ENCODE measurements at places on chromosomes 2 and 18.

DNA sequence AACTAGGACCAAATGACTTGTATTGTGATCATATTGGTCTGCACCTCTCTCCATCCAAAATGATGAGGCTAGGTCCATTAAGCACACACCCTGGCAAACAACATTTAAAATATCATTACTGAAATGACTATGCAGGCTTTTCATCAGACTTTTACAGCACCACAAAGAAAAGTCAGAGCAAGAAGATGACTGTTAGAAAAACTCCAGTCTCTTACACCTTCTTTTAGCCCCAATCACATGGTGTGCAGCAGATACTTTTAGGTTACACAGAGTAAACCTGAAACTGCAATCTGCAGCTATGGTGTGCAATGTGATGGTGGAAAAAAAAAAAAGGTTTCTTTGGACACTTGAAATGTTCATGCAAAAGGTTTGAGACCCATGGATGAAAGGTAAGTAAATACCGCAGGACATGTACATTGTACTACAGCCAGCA is 5.4 kb upstream of the POLI start:
- DNase-seq: no peak

GRCh38 chr2:170425281-170425751 is 247.4 kb downstream of the MYO3B start:
- DNase-seq: no peak

GRCh38 chr2:72116081-72116533 is 31.6 kb downstream of the CYP26B1 start:
- peak; percentile 73 for DNase-seq

DNA sequence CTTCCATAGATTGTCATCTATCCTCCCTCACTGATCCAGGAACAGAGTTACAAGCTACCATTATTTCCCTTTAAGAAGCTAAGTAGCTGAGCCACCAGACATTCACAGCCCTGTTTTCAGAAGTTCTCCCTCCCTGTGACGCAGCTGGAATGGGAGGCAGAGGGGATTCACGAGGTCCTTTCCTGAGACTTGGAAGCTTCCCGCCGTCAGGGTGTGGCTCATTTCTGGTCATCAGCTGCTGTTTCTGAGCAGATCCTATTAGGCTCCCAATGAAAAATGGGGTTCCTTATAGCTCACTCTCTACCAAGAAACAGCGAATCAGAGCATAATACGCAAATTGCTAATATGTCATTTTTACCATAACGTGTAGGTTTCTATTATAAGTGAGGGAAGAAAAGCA is 559.3 kb upstream of the ID2 start:
- no peak for DNase-seq

DNA sequence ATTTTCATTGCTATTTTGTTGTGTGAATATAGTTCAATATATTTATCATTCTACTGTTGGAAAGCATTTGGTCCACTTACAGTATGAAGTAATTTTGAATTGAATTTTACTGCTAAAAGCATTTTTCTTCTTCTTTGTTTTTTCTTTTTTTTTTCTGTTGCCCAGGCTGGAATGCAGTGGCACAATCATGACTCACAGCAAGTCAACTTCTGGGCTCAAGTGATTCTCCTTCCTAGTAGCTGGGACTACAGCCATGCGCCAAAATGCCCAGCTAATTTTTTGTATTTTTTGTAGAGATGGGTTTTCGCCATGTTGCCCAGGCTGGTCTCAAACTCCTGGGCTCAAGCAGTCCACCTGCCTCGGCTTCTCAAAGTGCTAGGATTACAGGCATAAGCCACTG is 2.4 kb upstream of the ETAA1 start:
- no peak for DNase-seq

- no peak for DNase-seq
These were observed 22.4 kb downstream of the FBLN7 start for GRCh38 chr2:112160283-112161250.

DNA sequence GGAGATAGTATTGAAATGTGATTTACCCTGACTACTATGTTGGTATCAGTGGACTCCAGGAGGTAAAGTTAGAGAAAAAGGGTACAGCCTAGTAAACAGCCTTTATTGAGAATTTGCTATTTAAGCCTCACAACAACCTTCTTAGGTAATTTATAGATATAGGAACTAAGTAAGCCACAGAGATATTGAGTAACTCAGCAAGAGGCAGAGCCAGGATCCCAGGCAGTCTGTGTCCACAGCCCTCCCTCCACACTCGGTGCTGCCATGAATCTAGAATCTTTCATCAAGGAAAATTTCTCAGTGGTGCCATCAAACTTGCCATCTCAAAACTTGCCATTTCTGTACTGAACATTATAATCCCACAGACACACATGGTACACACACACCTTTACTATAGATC is 170.9 kb downstream of the CAPN13 start:
- DNase-seq: no peak

DNA sequence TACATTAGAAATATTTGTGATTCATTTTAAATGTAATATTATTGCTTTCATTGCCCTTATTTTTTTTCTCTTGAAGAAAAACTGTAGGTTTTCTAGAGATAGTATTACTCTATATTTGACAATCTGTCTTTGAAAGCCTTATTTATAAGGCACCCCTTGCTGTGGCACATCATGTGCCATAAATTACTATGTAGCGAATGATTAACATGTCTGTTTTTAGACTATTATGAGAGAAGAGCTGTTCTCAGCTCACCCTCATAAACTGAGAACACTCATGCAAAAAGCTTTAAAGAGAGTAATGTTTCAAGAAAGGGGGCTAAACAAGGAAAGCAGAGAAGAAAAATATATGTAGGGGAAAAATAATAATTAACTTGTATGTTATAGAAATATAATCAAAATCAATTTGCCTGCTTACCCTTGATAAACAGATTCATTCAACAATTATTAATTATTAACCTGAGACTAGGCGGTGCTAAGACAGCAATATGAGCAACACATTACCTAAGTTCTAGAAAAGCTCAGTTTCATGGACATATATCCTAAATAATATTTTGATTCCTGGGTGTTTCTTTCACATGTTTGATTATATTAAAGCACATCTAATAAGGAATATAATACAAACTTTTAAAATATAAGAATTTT is 69.0 kb downstream of the RAB3GAP1 start:
- no peak for DNase-seq

DNA sequence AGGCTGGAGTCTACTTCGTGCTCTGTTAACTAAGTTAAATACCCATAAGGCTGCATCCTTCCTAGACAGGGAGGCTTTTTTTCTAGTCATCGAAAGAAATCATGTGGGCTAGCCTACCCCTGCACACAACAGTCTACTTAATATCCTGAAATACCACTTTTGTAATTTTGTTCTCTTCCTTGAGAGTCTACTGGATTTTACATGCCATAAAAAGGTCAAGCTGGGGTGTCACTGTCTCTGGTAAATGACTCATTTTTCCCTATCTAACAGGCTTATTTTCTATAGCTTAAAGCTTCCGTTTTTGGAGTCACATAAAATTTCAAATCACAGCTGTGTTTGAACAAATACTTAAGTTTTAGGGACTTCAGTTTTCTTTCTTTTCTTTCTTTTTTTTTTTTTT is 10.7 kb upstream of the STAM2 start:
- DNase-seq: no peak

GRCh38 chr2:205885492-205886099 is 200.4 kb downstream of the INO80D start:
- peak; percentile 97 for DNase-seq

DNA sequence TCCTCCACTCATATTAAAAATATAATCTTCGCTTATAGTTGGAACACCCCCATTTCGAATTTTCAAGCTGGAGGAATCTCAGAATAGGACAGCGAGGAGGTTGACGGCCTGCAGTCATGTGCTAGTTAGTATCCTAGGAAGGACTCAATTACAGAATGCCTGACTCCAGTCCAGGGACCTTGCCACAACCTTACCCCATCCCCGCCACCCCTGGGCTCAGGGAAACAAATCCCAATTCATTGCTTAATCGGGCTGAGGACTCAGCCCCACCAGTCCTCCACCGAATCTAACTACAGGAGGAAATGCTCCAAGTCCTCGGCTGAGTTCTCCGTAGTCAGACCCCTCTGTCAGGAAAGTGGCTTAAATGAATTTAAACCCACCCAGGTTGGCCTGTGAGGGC is 31.7 kb upstream of the ZBTB7C start:
- no peak for DNase-seq

DNA sequence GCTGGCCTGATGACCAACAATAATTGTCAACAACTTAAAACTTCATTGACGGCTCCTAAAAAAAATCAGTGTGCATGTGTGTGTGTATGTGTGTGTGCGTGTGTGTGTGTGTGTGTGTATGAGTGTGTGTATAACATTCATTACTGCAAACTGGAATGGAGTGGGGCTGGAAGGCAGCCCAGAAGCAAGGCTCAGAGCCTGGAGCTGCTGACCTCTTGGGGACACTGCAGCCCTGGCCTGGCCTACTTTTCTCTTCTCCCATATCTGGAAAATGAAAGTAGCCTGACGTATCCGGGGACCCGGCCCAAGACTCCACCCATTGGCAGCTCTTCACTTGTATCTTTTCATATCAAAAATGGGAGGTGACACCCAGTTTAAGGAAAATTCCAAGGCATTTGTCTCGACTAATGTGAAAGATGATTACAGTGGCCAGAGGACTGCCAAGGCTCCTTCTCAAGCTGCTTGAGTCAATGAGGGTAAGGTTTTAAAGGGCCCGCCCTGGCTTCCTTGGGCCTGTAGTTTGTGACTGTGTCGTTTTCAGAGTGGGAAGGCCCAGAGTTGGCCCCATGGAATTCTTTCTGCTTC is 72.4 kb upstream of the IL1R1 start:
- DNase-seq: no peak

DNA sequence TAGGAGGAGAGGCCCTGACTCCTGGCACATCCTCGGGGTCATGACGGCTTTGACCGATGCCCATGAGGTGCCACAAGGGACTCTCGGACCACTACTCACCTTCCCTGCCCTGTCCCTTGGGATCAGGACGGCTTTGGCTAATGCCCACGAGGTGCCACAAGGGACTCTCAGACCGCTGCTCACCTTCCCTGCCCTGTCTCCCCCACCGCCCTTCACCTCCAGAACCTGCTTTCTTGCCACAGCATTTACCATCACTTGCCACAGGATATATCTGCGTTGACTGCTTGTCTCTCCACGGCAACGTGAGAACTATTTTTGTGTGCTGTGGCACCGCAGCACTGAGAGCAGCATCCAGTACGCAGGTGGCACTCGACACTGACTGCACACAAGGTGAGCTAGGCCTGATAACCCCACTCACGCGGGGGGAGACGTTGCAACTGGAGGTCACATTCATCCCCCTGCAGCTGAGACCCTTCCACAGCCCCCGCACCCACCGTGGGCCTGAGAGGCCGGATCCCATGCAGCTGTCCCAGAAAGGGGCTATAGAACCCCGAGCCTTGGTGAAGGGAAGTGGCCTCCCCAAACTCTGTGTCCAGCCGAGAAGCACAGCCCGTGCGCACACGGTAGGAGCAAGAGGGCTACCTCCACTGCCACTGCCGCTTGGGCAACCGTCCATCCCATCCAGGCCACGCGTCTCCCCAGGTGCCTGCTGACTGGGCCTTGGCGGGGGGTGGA is 47.5 kb downstream of the ANO7 start:
- DNase-seq: no peak

- no peak for DNase-seq
These were observed 55.2 kb downstream of the ANKMY1 start for GRCh38 chr2:240502430-240503121.

DNA sequence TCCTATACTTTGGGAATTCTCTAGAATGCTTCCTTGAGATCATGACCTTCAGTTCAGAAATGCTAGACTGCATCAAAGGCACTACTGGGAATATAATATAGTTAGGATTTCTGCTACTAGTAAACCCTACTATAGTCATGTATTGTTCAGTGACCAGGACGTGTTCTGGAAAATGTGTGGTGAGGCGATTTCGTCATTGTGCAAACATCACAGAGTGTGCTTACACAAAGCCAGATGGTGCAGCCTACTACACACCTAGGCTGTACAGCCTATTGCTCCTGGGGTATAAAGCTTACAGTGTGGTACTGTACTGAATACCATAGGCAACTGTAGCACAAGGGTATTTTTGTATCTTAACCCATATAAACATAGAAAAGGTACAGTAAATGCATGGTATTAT is 13.0 kb downstream of the CXCR4 start:
- DNase-seq: no peak

- peak; percentile 56 for DNase-seq
These were observed 100.1 kb downstream of the WDPCP start for GRCh38 chr2:63488118-63488713.

DNA sequence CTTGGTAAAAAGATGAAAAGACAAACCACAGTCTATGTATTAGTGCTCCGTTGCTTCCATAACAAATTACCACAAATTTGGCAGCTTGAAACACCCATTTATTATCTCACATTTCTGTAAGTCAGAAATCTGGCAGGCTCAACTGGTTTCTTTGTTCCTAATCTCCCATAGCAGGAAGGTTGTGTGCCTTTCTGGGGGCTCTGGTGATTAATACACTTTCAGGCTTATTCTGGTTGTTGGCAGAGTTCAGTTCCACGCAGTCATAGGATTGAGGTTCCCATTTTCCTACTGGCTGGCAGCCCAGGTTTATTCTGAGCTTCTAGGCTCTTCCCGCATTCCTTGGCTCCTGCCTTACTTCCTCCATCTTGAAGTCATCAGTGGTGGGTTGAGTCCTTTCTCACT is 189.3 kb downstream of the ANAPC1 start:
- no peak for DNase-seq

DNA sequence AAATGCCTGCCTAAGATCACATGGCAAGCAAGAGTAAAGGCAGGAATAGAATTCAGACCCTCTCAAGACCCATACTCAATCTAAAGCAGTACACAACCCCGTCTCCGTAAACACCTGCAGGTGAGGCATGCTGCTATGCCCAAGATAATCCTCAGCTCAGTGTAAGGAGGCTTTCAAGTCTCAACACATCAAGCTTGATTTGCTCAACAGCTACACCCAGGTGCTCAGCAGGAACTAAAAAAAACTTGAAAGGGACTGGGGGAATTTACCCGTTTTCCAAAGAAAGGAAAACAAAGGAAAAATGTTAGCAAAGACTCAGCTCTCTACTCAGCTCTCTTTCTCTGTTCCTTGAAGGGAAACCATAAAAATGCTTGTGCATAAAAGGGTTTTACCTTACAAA is 301.8 kb downstream of the C1D start:
- DNase-seq: peak; percentile 8

- no peak for DNase-seq
These were observed 493.7 kb upstream of the TNP1 start for GRCh38 chr2:217353591-217353990.

- no peak for DNase-seq
These were observed 112.2 kb downstream of the ALPK2 start for GRCh38 chr18:58516514-58517285.

Measured in GM23338 (cell line).